ENCODE measurements at places on chromosomes 1 and 21.

GRCh38 chr21:27787046-27787445 lies 820.2 kb upstream of the ADAMTS5 start:
- no peak for DNase-seq

GRCh38 chr1:87951852-87952251 lies 623.2 kb downstream of the LMO4 start:
- no peak for DNase-seq

- no peak for DNase-seq
These were observed 65.2 kb downstream of the GBP6 start for GRCh38 chr1:89429062-89429461.

- no peak for DNase-seq
These were observed 32.7 kb upstream of the WASF2 start for GRCh38 chr1:27522432-27523336.

GRCh38 chr1:22262583-22262982 lies 119.7 kb upstream of the WNT4 start:
- DNase-seq, result peak; percentile 68

DNA sequence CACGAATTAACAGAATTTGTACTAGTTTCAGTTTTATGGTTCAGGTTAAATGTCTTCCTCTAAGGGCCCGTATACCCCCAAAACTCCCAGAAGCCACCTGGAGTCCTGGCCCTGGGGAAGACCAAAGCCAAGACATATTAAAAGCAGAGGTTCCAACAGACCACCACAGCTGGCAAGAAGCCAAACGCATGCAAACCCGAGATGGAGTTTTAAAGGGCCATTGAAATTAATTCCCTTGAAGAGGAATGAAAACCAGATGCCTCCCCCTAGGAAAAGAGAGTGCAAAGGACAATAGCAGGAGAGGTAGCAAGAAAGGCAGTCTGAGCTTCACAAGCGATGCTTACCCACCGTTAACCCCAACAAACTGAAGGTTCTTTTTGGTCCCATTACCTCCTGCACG lies 48.1 kb downstream of the KANK4 start:
- DNase-seq, result no peak

- peak; percentile 81 for DNase-seq
These were observed 22.7 kb downstream of the MAP7D1 start for GRCh38 chr1:36178471-36179219.

DNA sequence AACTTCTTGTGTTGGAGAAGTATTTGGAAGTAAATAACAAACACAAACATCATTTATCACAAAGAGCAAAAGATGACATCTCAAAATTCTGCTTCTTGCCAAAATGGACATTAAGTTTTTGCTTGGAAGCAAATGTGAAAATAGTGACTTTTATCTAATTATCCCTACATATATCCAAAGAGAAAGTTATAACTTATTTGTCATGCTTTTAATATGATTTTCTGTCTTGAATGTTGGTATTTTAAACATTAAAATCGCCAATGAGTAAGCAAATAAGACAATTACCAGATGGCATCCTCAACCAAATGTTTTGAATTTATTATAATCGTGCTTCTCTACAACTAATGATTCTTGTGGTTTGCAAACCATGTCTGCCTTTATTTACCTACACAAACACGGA lies 594.3 kb downstream of the KIF26B start:
- no peak for DNase-seq

DNA sequence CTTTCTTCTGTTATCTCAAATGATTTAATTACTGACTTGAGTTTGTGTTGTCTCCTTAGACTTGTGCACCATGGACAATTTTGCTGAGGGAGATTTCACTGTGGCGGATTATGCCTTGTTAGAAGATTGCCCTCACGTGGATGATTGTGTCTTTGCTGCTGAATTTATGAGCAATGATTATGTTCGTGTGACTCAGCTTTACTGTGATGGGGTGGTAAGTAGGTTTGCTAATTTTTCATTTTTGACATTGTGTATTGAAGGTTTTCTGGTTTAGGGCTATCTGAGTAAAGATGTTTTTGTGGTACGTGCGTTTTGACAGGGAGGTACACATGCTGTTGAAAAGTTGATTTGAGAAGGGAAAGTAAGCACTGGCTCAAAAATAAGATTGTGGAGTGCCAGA lies 14.1 kb downstream of the TTC3 start:
- DNase-seq, result no peak

GRCh38 chr21:15400905-15401304 lies 328.9 kb upstream of the USP25 start:
- no peak for DNase-seq

- no peak for DNase-seq
These were observed 96.0 kb upstream of the PAXBP1 start for GRCh38 chr21:32867597-32867996.

DNA sequence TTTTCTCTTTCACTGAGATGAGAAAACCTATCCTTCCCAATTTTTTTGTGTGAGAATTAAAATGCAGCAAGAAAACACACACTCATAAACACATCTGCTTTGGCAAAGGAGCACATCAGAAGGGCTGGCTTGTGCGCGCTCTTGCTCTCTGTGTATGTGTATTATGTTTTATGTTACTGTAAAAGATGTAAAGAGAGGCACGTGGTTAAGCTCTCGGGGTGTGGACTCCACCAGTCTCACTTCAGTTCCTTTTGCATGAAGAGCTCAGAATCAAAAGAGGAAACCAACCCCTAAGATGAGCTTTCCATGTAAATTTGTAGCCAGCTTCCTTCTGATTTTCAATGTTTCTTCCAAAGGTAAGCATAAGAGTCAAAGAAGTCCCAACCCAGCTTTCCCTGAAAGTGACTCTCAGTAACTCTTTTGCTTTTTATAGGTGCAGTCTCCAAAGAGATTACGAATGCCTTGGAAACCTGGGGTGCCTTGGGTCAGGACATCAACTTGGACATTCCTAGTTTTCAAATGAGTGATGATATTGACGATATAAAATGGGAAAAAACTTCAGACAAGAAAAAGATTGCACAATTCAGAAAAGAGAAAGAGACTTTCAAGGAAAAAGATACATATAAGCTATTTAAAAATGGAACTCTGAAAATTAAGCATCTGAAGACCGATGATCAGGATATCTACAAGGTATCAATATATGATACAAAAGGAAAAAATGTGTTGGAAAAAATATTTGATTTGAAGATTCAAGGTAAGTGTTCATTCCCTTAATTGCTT lies at the start of gene CD2:
Gene CD2, plus strand, starts transcription at position 233 of the 780 bp plus-strand sequence. Its CDS starts 63 bp downstream, at position 296.
- no peak for DNase-seq

DNA sequence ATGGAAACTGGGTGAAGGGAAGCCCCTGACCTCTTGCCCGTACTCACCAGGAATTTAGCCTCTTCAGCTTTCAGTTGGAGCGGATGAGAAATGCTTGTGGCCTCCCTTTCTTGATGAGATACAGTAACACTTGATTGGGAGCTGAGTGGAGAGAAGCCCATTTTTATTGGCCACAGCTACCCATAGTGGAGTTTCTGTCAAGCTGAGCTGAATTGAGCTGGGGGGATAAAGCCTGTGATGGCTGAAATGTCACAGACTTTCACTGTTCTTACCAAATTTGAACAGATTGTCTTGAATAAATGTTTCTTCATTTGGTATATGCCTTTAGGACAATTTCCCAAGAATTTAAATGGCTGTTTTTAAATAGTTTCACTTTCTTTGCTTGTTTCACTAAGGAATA lies 125.9 kb downstream of the ZMYM4 start:
- DNase-seq, result no peak

DNA sequence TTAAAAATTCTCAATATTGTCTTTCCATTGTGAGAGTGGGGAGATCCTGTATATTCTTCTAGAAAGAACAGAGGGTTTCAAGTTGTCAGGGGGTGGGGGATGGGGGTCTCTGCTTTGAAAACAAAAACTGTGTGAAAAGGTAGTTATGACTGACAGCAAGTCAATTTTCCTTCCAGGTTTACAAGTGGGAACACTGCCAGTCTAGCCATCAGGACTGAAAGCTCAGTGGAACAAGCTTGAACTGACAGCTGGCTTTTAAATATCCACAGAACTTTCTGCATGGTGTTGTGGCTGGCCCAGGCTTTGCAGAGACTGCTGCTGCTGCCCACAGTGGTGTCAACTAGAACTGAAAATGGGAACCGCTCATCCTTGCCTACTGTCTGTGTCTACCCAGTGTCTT lies 162.6 kb downstream of the TNR start:
- DNase-seq, result no peak

DNA sequence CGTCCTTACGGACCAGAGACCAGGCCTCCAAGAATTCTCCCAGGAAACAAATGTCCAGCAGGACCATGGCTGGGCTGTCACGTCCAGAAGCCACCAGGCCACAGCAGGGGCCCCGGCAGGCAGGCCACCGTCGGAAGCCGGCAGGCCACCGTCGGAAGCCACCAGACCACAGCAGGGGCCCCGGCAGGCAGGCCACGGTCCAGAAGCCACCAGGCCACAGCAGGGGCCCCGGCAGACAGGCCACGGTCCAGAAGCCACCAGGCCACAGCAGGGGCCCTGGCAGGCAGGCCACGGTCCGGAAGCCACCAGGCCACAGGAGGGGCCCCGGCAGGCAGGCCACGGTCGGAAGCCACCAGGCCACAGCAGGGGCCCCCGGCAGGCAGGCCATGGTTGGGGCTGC lies 67.0 kb upstream of the PDE9A start:
- no peak for DNase-seq

- no peak for DNase-seq
These were observed 323.9 kb downstream of the DISC1 start for GRCh38 chr1:231950331-231951128.

GRCh38 chr1:1085171-1085841 lies 11.2 kb upstream of the RNF223 start:
- no peak for DNase-seq

DNA sequence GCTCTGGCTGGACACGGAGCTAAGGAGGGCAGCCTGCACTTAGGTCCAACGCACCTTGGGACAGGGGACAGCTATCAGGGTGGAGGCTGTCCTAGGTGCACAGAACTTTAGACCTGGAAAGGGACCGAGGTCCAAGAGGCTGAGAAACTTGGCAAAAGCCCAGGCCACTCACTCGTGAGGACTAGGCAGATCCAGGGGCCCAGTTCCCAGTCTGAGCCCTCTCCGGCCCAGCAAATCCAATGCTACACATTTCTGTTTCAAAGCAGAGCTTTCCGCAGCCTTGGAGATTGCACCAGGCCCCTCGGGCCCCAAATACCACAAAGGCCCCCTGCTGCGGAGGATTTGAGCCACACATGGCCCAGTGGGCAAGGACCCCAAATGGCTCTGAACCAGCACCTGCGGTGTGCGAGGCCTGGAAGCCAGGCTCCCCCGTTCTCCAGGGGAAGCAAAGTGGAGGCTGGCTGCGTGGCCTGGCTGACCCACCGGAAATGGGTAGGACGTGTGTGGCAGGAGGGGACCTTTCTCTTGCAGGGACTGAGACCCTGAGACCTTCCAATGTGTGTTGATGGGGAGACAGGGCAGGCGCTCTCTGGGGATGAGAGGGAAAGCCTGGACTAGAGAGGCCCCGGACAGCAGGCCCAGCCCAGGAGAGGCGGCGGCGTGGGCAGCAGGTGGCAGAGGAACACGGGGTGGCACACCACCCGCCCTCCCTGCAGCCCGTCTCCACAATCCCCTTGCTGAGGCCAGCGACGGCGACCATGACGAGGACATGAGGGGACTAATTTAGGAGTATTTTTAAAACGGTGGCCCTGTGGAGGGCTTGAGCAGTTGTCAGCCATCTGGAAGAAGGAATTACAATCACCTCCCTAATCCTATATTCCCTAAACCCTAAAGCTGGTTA lies 118.7 kb downstream of the CASZ1 start:
- DNase-seq, result peak; percentile 63

GRCh38 chr1:54781023-54781723 lies 16.9 kb upstream of the PARS2 start:
- peak; percentile 62 for DNase-seq

DNA sequence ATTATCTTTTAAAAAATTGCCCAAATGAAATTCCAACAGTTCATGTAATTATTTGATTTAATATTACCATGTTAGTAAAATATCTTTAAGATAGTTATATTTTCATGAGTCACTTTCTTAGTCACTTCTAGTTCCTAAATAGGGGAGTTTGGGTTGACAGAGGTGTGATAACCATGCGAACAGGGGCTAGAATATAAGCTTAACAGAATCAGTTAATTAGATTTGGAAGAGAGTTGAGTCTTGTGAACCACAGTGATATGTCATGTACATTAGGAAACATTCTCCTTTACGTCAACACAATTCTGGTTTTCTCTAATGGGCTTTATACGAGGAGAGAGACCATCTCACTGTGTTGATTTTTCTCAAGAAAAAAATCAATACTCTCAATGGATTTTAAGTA lies 64.8 kb upstream of the ZNF281 start:
- DNase-seq, result no peak

DNA sequence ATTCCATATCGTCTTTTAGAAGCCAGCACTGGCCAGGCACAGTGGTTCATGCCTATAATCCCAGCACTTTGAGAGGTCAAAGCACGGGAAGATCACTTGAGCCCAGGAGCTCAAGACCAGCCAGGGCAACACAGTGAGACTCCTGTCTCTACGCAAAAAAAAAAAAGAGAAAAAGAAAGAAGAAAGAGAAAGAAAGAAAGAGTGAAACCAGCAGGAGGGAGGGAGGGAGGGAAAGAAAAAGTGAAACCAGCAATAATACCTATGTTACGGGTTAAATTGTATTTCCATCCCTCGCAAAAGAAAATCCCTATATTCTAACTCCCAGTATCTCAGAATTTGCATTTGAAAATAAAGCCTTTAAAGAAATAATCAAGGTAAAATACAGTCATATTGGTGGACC lies 10.4 kb downstream of the COP1 start:
- no peak for DNase-seq

DNA sequence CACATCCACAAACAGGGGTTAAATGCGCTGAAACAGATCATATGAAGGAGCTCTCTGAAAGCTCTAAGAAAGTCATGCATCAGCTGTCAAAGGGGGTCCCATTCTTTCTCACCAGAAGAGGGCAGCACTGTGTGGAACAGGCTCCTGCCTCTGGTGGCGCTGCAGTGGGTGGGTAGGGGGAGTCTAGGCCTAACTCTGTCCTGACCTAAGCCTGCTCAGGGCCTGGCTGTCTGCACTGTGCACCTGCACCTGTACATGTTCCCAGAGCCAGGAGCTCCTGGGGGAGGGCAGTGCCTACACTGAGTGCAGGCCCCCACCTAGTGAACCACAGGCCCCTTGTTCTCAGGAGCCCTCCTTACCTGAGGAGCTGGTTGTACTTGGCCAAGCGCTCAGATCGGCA lies 16.0 kb downstream of the ENO1 start:
- DNase-seq, result no peak

GRCh38 chr1:161073474-161074121 lies 3.9 kb upstream of the ARHGAP30 start:
- no peak for DNase-seq

- DNase-seq, result no peak
These were observed 75.3 kb upstream of the RGS4 start for GRCh38 chr1:162993846-162994245.

- peak; percentile 8 for DNase-seq
These were observed 394.9 kb downstream of the NPHP4 start for GRCh38 chr1:5597171-5597850.

Data from liver (tissue), 10 donors.